ENCODE measurements at places on chromosomes 13 and 19.

- DNase-seq, result no peak
These were observed 13.0 kb downstream of the PGLYRP1 start for GRCh38 chr19:46009530-46010510.

DNA sequence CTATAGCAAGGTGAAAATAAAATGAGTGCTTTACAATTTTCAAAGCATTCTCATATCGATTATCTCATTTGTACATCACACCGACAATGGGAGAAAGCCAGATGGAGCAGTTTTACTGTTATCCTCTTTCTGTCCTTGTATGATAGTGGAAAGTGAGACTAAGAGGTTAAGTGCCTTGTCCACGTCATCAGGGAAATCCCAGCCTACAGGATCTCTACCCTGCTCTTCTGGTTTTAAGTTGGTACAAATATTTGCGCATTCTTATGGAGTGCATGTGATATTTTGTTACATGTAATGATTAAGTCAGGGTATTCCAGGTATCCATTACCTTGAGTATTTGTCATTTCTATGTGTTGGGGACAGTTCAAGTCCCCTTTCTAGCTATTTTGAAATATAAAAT is 12.4 kb upstream of the ENOX1 start:
- no peak for DNase-seq

- DNase-seq, result no peak
These were observed 10.1 kb upstream of the KLF12 start for GRCh38 chr13:74144269-74144668.

GRCh38 chr19:29308977-29309590 is 96.1 kb upstream of the UQCRFS1 start:
- DNase-seq, result no peak

- no peak for DNase-seq
These were observed 16.0 kb downstream of the RYR1 start for GRCh38 chr19:38449518-38449917.

GRCh38 chr19:42284591-42285341 is 15.7 kb downstream of the CIC start:
- DNase-seq, result no peak

DNA sequence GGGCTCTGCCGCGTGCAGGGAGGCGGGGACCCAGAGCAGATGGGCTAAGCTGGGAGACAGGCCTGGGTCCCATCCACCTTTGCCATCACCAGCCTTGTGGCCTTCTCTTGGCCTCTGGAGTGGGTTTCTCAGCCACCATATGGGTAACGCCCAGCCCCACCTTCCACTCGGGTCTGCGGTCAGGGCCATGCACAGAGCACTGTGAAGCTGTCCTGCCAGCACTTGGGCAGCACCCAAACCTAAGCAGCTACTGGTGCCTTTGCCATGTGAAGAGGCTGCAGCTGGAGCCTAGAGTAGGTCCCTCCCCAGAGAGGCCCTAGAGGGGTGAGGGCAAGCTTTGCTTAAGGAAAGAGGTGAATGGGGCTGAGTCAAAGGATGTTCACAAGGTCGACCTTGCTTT is 24.1 kb upstream of the NPAS1 start:
- DNase-seq, result no peak

GRCh38 chr13:33034882-33035520 is 18.8 kb downstream of the KL start:
- no peak for DNase-seq

Measured in NCI-H1417 treated with DMSO at 0.1 percent for 48 hours (cell line).